IPS DF 6.9 (cell line): ENCODE measurements at places on chromosomes 6 and 20.

DNA sequence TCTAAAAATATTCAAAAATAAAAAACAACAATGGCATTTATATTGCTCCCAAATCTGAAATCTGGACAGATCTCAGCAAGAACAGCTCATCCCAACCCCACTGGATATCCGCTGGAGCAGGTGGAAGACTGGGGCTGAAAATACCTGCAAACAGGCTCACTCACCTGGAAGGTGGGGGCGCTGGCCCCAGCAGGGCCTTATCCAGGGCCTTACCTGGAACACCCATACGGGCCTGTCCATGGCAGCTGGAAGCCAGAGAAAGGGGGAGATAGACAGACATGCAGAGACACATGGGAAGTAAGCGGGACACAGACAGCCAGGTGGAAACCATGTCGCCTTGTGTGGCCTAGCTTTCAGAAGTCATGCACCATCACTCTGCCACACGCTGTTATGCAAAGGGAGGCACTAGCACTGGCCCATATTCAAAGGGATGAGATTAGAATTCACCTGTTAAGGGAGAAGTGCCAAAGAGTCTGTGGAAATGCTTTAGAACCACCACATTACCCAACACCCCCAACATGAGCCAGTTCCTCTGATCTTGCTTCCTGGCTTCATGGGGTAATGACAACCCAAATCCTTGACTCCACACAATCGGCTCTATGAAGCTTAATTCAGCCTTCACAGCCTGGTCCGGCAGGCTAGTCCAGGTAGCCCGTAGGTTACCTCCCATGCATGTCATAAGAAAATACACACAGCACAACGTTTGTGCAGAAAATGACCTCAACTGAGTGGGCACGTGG, 99.0 kb upstream of the CDYL start:
- DNase-seq: no peak

GRCh38 chr20:20199361-20200160, 147.2 kb downstream of the CFAP61 start:
- no peak for DNase-seq

GRCh38 chr6:147825848-147826247, 317.4 kb downstream of the SAMD5 start:
- DNase-seq: no peak

- no peak for DNase-seq
These were observed 45.3 kb upstream of the NRSN1 start for GRCh38 chr6:24080711-24081110.

- DNase-seq: no peak
These were observed 161.4 kb upstream of the CST7 start for GRCh38 chr20:24787621-24788020.

GRCh38 chr6:51526922-51527321, 560.5 kb downstream of the PKHD1 start:
- DNase-seq: no peak

DNA sequence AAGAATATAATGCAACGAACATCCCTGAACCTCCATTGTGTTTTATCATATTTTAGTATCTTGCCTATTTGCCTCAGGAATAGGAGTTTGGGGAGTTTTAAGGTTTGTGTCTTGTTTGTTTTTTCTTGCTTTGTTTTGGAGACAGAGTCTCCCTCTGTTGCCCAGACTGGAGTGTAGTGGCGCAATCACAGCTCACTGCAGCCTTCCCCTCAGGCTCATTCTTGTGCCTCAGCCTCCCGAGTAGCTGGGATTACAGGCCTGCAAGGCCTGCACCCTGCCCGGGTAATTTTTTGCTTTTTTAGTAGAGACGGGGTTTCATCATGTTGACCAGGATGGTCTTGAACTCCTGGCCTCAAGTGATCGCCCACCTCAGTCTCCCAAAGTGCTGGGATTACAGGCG, 63.3 kb upstream of the CARMIL1 start:
- DNase-seq: no peak

DNA sequence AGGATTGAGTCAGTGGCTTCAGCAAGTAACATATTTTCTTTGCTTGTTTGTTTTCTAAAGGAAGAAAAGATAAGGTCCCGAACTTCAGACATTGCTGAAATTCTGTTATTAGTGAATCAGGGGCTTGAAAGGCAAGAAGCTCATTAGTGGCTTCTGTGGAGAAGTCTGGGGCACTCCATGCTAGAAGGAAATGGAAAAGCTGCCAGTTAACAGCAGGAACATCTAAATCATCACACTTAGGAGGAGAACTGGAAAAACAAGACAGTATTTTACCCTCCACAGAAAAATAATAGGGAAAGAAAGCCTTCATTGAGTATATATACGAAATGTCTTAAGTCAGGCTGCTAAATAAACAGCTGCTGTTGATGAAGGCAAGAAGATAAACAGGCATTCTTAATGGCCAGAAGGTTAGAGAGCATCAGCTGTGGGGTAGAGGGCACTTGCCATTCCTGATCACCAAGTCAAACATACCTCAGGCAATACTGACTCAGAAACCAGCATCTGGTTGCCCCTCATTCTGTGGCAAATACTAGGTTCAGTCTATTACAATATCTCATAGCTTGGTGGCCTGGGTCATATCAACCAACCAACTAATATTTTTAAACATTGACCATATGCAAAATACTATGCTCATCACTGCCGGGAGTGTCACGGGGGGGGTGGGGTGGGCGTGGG, 143.2 kb upstream of the TENT5A start:
- no peak for DNase-seq

DNA sequence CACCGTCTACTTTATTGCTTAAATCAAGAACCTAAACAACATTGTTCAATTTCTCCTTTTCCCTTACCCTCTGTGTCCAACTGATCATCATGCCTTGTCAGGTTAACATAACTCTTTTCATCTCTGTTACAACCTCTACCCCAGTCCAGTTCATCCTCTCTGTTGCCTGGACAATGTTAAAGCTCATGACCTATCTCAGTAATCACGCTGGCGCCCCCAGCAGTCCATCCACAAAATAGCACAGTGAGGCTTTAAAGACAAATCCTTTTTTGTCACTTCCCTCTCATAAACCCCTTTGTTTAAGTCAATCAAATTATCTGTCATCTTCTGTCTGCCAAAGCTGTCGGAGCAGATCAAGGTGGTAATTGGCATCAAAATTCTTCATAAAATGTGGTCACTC, 140.1 kb downstream of the QKI start:
- no peak for DNase-seq

- no peak for DNase-seq
These were observed at the start of gene TBXT for GRCh38 chr6:166167801-166168615. TSS of gene TBXT (minus strand) at chr6:166167851. CDS start at chr6:166167591, 260 bp downstream.

DNA sequence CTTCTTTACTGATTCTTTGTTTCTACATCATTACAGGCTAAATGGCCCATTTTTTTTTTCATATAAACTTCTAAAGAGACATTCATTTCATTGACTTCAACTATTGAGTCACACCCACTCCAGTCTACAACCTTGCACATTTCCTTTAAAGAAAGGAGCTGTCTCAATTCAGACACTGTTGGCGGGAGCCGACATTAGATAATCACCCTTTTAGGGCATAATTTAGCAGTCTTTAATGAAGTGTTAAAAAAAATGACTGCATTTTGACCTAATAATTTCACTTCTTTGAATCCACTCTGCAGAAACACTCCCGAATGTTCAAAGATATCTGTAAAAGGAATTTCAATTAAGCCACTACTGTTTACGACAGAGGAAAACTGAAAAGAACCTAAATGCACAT, 1.5 kb downstream of the EPM2A start:
- no peak for DNase-seq

- no peak for DNase-seq
These were observed 103.8 kb upstream of the SYNDIG1 start for GRCh38 chr20:24365670-24366069.

- no peak for DNase-seq
These were observed 15.2 kb upstream of the KCNK15 start for GRCh38 chr20:44730441-44730840.

- no peak for DNase-seq
These were observed 25.6 kb downstream of the ECT2L start for GRCh38 chr6:138821519-138821918.

- no peak for DNase-seq
These were observed 9.8 kb downstream of the SYNGAP1 start for GRCh38 chr6:33429750-33430052.

DNA sequence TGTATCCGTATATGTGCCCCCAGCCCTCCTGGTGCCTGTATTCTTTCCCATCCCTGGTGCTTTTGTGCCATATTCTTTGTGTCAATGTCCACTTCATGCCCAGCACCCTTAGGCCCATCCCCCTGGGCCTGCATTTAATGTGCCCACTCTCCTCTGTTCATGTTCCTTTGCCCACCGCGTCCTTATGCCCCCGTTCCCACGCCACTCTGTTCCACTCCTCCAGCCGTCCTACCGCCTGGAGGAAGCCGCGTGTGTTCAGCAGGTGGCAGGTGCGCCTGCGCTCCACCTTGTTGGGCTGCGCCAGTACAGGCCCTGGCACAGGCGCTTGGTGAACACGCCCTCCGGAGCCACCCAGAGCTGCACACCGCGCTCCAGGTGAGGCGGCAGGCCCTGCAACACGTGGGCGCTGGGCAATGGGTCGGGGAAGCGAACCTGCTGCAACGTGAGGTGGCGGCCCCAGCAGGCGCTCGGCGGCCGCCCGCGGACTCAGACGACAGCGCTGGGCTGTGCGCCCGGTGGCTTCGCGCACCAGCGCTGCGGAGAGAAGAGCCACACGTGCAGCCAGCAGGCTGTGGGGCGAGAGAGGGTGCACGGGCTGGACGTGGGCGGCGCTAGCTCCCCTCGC, 4.0 kb upstream of the FOXS1 start:
- DNase-seq: no peak

GRCh38 chr6:83615025-83615999, 93.6 kb downstream of the SNAP91 start:
- DNase-seq: no peak

- no peak for DNase-seq
These were observed 177.7 kb downstream of the BTBD3 start for GRCh38 chr20:12095180-12095920.

GRCh38 chr20:37291724-37292126, 2.3 kb downstream of the MANBAL start:
- no peak for DNase-seq

DNA sequence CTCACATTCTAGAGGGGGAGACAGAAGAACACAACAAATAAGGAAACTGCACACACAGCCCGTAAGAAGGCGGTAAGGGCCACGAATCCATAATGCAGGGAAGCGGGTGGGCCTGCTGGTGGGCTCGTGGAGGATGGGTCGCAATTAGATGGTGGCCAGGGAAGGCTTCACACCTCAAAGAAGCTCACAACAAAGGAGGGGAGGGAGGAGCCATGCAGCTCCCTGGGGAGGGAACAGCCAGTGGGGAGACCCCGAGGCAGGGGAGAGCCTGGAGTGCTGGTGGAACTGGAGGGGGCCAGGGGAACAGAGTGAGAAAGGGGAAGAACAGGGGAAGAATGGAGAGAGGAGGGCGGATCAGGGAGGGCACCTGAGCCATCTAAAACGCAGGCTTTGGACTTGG, 13.4 kb downstream of the SRC start:
- no peak for DNase-seq

GRCh38 chr20:14288341-14289330, 48.8 kb downstream of the FLRT3 start:
- no peak for DNase-seq

DNA sequence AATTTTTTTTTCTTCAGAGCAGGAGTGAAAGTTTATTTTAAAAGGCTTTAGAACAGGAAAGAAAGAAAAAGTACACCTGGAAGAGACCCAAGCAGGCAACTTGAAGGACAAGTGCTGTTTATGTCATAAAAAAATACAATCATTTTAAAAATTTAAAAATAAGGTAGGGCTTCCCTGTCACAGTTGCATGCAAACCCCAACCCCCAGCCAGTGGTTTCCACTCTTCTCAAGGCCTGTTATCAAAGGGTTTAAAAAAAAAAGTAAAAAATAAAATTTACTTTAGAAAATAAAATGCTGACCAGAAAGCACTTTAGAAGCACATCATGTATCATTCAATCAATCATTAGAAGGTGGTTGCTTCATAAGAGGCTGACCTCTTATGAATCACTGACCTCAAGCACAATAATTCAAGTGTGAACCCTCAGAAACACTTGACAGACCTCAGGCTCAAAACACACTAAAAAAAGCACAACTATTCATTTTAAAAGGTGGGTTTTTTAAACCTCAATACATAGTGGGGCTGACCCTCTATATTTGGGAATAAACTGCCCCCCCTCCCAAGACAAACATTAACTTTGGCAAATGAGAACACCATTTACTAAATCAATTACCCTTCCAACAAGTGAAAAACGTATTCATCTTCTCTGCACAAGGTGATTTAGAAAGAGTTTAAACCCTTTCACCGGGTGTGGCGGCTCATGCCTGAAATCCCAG, 15.6 kb downstream of the ILRUN start:
- no peak for DNase-seq

GRCh38 chr6:167405778-167406532, 81.1 kb downstream of the TTLL2 start:
- no peak for DNase-seq

DNA sequence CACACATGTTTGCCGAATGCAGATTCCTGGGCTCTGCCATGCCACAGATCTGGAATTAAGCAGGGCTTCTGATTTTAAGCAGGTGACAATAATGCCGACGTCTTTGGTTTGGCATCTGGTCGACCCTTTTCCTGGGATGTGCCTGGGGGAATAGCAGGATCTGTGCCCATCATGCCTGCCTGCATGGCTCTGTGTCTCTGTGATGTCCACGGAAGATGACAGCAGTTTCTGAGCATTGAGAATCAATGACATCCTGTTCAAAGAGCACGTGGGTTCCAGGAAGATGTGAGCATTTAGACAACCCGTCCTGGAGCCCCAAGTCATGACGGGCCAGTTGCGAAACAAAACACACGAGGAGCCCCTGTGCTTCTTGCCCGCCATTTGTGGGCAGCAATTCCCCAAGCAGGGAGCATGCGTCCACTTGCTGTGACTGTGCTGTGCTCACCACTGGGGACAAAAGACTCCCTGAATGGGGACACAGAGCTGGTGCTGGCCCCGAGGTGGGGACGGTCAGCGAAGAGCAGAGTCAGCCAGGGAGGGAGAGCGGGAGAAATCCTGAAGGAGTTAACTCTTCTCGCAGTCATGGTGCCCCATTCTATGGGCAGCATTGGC, 110.1 kb downstream of the ERMARD start:
- DNase-seq: no peak

DNA sequence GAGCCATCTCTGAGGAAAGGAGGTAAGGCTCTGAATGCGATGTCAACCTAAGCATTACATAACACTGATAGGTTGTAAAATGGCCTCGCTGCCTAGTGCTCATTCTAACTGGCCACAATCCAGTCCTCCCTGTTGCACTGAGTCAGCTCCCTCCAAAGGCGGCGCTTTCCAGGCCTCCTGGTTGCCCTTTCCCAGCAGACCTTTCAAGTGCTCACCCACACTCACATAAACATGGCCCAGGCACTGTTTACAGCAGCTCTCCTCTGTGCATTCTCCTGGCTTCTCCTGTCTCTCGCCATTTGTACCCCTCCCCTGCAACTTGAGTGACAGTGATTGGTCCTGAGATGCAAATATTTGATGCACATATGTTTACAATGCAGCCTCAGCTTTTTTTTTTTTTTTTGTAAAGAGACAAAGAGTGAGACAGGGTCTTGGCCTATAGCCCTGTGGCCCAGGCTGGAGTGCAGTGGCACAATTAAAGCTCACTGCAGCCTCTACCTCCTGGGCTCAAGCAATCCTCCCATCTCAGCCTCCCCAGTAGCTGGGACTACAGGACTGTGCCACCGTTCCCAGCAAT, 36.8 kb upstream of the PRND start:
- DNase-seq: no peak

GRCh38 chr20:45872626-45873025, 8.4 kb upstream of the ZSWIM1 start:
- no peak for DNase-seq
